ENCODE measurements at places on chromosomes 1 and 21.

- H3K36me3 ChIP-seq = no peaks in the 10 kb centered on the region
- H3K4me3 ChIP-seq = no peak overlapping the region
- peaks cover 86% of the 10 kb centered on the region for H3K27me3 ChIP-seq
- no peak for ATAC-seq
Observed at GRCh38 chr1:15764269-15764764, 5.7 kb downstream of the FBLIM1 start.

GRCh38 chr1:15246960-15247614 lies at the start of gene FHAD1:
TSS of gene FHAD1 (plus strand) at chr1:15247223. CDS start at chr1:15251785, 4,562 bp downstream.
- H3K4me1 ChIP-seq = peaks cover 6% of the 10 kb centered on the region
- no peaks in the 10 kb centered on the region for H3K36me3 ChIP-seq
- peaks cover 62% of the 10 kb centered on the region for H3K27me3 ChIP-seq
- H3K4me3 ChIP-seq = peak within 1 kb of the TSS; percentile 59
- no peak within 1 kb of the TSS for H3K27ac ChIP-seq
- ATAC-seq = peak; percentile 56

GRCh38 chr1:227166559-227166958 lies 151.7 kb downstream of the CDC42BPA start:
- peaks cover 13% of the 10 kb centered on the region for H3K4me1 ChIP-seq
- no peak for ATAC-seq
- H3K4me3 ChIP-seq = no peak overlapping the region
- H3K27me3 ChIP-seq = peaks cover 24% of the 10 kb centered on the region
- H3K27ac ChIP-seq = no peak overlapping the region
- H3K36me3 ChIP-seq = no peaks in the 10 kb centered on the region

DNA sequence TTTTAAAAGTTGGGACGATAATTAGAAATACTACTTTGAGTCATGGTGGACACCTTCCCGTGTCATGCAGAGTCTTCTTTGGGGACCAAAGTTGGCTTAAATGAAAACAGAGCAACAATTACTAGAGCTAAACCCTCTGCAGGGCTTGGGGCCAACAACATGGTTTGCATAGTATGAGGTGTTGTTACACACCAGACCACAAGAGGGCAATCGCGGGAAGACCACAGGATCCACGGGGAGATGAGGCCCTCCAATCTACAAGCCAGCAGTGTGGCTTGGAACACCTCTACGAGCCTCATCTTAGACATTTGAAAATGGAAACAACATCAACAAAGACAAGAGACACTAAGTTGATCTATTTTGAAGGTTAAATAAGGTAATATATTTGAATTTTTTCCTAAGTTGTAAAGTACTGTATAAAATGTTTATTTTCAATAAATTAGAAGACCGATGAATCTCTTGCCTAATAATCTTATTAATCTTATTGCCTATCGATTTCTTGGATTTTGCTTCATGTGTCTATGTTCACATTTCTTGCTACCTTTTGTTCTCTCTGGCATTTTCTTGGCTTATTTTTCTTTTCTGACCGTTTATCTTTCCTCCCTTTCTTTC lies 8.2 kb upstream of the SMCP start:
- ATAC-seq = peak; percentile 76
- no peaks in the 10 kb centered on the region for H3K36me3 ChIP-seq
- H3K27me3 ChIP-seq = peaks cover 19% of the 10 kb centered on the region

DNA sequence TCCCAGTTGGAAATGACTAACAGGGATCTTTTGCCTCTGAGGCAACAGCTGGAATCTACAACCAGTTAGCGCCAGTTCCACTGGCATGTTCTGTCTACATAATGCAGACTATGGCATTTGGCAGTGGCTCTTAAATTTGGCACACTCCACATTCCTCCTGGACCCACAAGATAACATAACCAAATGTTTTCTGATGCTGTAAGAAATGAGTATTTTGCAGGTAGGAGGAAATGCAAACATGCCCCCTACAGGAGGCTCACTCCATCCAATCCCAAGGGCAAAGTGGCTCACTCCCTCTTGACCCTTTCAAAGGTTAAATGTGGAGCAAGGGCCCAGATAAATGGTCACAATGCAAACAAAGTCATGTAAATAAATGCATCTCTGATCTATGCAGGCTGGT lies 129.2 kb upstream of the PROX1 start:
- no peaks in the 10 kb centered on the region for H3K36me3 ChIP-seq
- no peaks in the 10 kb centered on the region for H3K27me3 ChIP-seq
- no peak for ATAC-seq
- no peak overlapping the region for H3K27ac ChIP-seq
- no peaks in the 10 kb centered on the region for H3K4me1 ChIP-seq

DNA sequence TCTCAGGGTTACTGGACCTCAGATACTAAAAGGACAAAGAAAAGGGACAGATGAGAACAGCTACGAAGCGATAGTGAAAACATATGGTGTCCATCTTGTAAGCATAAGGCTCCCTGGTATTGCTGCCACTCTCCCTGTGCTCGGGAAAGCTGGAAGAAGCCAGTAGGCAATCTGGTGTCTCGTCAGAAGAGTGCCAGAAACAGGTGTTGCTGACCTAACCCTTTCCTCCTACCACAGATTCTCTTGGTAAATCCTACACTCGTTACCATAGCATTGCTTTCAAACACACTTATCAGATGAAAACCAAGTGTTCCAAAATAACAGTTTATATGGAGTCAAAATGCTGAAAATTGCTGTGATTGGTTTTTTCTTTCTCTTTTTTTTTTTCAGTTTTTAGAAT lies 146.3 kb downstream of the NRIP1 start:
- no peaks in the 10 kb centered on the region for H3K4me1 ChIP-seq
- no peaks in the 10 kb centered on the region for H3K27me3 ChIP-seq
- no peak overlapping the region for H3K27ac ChIP-seq
- no peak overlapping the region for H3K4me3 ChIP-seq

- no peak overlapping the region for H3K27ac ChIP-seq
- H3K27me3 ChIP-seq = no peaks in the 10 kb centered on the region
- peaks cover 20% of the 10 kb centered on the region for H3K4me1 ChIP-seq
- peaks cover 5% of the 10 kb centered on the region for H3K36me3 ChIP-seq
- no peak overlapping the region for H3K4me3 ChIP-seq
- ATAC-seq = no peak
Observed at GRCh38 chr1:93743465-93743864, 61.8 kb upstream of the BCAR3 start.

DNA sequence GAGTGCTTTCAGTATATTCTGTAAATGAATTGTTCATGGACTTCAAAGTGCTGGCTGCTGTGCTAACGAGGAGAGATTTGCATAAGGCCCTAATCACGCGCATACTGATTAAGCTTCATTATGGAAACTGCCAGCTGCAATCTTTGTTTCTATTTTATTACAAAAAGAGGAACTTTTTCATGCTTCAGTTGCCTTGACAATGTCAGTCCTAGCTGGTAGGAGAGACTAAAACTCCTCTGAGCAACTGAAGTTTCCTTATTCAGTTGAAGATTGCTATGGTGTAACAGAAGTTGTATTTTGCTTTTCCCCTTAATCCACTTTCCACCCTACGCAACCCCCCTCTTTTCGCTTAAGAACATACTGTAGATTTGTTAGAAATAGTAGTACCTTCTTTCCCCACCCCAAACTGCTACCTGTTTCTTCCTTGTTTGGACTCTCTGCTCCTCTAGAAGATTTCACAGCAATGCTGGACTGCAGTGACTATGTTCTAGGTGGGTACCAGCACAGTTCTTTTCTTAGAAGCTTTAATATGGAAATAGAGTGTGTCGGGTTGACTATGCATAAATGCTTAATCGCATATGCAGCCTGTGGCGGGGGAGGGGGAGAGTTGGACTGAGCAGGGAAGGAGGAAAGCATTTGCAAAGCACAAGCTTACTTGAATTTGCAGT lies 108.3 kb downstream of the POU2F1 start:
- H3K27ac ChIP-seq = peak overlapping the region; percentile 84
- peaks cover 72% of the 10 kb centered on the region for H3K4me1 ChIP-seq
- peak; percentile 95 for ATAC-seq
- H3K4me3 ChIP-seq = peak overlapping the region; percentile 76
- H3K36me3 ChIP-seq = peaks cover 37% of the 10 kb centered on the region
- H3K27me3 ChIP-seq = no peaks in the 10 kb centered on the region

GRCh38 chr1:205480349-205480985 lies 24.0 kb upstream of the CDK18 start:
- H3K36me3 ChIP-seq = no peaks in the 10 kb centered on the region
- peaks cover 43% of the 10 kb centered on the region for H3K4me1 ChIP-seq
- peaks cover 29% of the 10 kb centered on the region for H3K27me3 ChIP-seq
- ATAC-seq = peak; percentile 70

DNA sequence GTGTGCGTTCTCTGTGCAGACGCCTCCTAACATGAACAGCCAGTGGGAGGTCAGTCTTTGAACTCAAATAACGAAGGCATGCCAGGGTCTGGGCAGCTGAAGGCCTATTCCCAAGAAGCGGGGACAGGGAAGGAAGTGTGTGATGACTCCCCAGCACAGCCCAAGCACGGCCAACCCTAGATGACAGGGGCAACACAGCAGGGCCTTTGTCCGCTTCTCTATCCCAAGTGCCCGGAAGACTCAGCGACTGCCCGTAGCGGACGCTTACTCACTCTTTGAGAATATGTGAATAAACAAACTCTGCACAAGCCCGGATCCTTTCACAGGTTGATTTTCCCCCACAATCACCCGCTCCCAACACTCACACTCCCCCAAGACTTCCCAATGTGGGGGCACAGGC lies 11.2 kb downstream of the C1orf198 start:
- H3K27me3 ChIP-seq = no peaks in the 10 kb centered on the region
- no peak overlapping the region for H3K27ac ChIP-seq
- no peak overlapping the region for H3K4me3 ChIP-seq
- H3K4me1 ChIP-seq = no peaks in the 10 kb centered on the region
- H3K36me3 ChIP-seq = peaks cover 26% of the 10 kb centered on the region
- no peak for ATAC-seq

DNA sequence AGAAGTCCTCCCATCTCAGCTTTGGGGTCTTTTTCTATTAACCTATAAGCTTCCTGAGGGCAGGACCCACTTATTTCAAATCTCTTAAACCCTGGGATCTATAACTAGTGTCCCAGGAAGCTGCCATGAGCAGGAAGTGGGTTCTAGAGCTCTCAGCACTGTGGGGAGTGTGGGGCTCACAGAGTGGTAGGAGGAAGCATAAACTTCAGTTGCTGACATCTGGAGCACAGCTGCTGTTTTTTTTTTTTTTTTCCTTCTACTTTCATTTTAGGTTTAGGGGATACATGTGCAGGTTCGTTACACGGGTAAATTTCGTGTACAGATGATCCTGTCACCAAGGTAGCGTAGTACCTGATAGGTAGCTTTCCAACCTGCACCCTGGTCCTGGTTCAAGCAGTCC lies 59.3 kb downstream of the AK4 start:
- H3K36me3 ChIP-seq = no peaks in the 10 kb centered on the region
- H3K4me3 ChIP-seq = no peak overlapping the region
- H3K4me1 ChIP-seq = no peaks in the 10 kb centered on the region
- ATAC-seq = no peak

GRCh38 chr21:33443194-33443593 lies 36.6 kb downstream of the TMEM50B start:
- peaks cover 56% of the 10 kb centered on the region for H3K4me1 ChIP-seq
- peaks cover 5% of the 10 kb centered on the region for H3K36me3 ChIP-seq
- no peak for ATAC-seq
- peak overlapping the region; percentile 74 for H3K27ac ChIP-seq
- no peak overlapping the region for H3K4me3 ChIP-seq

DNA sequence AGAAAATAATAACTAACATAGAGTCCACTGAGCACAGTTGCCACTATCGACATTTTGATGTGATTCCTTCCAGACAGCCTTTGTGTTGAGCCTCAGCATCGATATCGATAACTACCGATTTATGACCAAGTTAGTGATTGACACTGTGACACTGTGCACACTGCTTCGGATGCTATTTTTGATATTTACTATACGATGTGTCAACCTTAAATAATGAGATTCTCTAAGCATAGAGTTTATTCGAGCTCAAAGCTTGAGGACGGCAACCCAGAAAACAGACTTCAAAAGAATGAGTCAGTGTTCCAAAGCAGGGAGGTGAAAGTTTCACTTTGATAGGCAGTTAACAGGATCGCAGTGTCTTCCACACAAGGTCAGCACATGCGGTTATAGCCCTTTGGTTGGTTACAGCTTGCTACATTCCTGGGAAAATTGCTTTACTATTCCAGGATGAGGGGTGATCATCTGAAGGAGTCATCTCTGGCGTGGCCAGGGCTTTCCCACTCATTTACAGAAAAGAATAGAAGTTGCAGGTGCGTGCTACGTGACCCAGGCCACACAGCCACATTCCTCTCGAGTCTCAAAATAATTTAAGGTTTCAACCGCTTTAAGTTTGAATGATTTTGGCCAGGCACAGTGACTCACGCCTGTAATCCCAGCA lies 53.6 kb upstream of the EFHD2 start:
- no peak for ATAC-seq
- no peak overlapping the region for H3K4me3 ChIP-seq
- peaks cover 26% of the 10 kb centered on the region for H3K27me3 ChIP-seq
- no peaks in the 10 kb centered on the region for H3K36me3 ChIP-seq
- H3K4me1 ChIP-seq = no peaks in the 10 kb centered on the region

DNA sequence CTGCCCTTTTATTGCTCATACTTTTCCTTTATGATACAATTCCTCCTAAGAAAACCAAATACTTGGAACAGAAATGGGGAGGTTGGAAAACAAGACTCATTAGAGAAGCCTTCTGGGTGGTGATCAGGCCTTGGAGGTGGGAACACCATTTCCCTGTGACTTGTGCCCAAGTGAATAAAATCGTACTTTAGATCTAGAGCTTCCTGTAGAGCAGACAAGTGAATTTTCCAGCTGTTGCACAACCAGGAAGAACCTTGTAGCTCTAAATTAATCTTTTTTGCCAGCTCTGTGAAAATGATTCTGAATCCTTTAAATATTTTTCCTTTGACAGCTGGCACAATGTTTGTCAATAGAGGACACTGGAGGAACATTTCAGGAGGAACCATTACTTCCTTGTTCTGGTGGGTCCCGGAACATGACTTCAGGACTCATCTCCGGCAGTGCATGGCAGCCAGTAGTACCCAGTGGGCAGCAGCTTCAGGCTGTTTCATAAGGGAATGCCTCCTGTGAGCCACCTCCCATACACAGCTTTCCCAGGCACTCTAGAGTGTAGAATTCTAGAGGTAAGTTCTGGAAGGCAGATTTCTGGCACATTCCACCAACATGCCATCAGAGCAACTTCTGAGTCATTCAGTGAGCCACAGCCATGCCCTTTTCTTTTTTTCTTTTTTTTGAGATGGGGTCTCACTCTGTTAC lies 5.5 kb upstream of the SNAPIN start:
- no peak for ATAC-seq
- peaks cover 6% of the 10 kb centered on the region for H3K4me1 ChIP-seq

DNA sequence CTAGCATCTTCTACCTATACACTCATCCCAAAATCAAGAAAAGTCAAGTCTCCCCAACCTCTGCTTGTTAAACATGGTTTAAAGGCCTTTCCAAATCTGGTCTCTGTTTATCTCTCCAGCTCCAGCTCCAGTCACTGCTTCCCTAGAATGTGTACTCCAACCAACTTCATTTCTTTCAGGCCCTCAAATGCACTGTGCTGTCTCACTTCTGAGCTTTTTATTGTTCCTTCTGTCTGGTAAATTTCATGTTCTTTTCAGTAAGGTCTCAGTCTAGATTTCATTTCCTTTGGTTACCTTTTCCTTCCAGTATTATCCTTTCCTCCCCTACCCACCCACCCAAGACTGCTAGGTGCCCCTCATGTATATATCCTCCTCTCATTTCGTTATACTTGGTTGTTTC lies 3.7 kb downstream of the COL24A1 start:
- no peak for ATAC-seq
- no peaks in the 10 kb centered on the region for H3K36me3 ChIP-seq
- H3K27me3 ChIP-seq = peaks cover 40% of the 10 kb centered on the region
- H3K4me3 ChIP-seq = no peak overlapping the region
- H3K4me1 ChIP-seq = no peaks in the 10 kb centered on the region

Measured in stimulated activated memory B cell treated with anti-CD40 and anti-IgM and Interleukin-4, amounts not matched to agents 10 μg/mL and 1 μg/mL and 100 μg/mL, for 72 hours (primary cell).